Hematopoietic multipotent progenitor cell (in vitro differentiated cells): ENCODE measurements at places on chromosomes 3 and 15. TPM values are rescaled to one million over a fixed set of nuclear protein-coding genes. Genes with fewer than 3 reads are reported as not detected.

DNA sequence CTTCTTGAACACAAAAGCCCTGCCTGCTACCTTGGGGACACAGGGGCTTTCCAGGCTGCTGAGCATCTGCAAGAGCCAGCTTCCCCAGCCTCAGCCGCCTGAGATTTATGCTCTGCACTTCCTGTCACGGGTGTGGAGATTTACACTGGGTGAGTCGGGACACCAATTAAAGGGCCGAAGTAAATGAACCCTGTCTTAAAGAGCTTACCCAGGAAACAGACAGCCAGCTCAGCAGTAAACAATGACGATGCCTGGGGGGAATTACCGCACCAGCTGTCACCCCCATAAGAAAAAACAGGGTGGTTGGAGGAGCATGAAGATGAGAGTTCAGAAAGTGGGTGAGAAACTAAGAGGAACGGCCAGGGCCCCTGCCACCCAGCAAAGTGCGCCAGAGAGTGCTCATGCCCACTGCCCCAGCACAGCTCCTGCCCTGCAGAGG is 37.5 kb upstream of the IQSEC1 start:
- DNase-seq: peak; percentile 92

The SLC24A5 gene
- not detected for total RNA-seq

The ACP3 gene
- 0.27 TPM for total RNA-seq

- no peak for DNase-seq
Measured at GRCh38 chr3:78076379-78076778, 1036.5 kb downstream of the ROBO2 start.

DNA sequence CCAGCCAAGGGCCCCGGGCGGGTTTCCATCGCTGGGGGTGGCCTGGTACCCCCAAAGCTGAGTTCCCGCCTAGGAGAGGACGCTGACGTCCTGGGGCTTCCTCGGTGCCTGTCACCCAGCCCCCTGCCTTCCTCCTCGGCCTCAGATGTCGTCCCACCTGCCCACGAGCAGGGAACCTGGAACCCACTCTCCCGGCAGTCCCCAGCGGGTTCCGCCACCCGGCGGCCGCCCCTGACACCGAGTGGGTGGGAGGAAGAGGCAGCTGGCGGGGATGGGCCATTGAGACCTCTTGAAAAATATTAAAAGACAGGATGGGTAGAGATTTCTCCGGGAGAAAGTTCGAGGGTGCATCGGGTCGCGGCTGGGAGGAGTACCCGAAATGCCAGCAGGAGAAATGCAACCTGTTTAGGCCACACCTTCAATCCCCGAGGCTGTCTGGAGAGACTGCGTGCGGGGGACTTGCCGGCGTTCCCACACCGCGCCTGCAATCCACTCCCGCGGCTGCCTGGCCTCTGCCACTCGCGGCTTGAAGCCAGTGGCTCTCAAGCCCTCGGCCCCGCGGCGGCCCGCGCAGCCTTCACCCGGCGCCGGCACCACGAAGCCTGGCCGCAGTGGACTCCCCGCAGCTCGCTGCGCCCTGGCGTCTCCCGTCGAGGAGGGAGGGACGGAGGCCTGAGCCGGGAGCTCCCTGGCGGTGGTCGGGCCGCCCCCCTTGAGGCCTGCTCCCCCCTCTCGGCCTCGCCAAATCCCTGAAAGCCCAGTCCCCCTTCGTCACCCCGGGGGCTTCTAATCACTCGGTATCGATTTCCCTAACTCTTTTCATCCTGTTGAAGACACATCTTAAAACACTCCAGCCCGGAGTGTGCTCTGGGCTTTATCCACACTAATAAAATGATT is 8.6 kb upstream of the NR2F2 start:
- no peak for DNase-seq

The FILIP1L gene
- 0.81 TPM for total RNA-seq

DNA sequence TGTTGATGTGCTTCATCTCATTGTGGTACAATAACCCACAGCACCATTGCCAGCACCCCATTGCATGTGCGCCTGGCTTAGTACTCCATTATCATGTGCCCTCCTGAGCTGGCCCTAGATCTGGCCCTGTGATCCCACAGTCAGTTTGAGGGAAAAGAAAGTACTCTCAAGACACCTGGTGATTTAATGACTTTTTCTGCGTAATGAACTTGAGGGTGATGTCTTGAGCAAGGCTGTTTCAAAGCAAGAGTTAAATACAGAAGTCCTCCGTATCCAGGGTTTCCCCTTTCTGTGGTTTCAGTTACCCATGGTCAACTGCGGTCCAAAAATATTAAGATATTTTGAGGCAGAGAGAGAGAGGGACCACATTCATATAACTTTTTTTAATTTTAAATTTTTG is 16.3 kb downstream of the C3orf20 start:
- DNase-seq: peak; percentile 26

DNA sequence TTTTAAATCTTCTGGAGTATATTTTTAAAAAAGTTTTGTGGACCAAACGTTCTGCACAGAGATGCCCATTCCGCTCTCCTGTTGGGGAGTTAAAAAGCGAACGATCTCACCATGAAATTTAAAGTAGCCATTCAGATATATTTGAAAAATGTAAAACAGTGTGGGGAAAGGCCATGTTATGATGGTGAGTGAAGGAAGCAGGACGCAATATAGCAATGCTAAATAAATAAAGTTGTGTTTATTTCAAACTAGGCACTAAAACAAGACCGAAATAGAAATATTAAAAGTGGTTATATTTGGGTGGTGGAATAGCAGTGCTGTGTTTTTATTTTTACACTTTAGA is 327 bp upstream of the CCDC13 start:
- DNase-seq: no peak

DNA sequence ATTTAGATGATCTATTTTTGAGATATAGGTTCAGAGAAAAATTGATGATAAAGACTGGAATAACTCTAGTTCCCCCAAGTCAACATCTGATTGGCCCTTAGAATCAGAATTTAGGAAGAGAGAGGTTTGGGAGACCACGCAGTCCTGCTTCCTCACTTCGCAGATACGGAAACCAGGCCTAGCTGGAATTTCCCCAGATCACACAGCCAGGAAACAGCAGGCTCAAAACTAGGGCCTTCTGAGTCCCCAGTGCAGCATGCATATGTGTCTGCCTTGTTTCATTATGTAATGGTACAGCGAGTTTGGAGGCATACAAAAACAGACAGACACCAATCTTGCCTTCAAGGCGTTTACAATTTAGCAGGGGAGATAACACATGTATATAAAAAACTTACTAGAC is 177.1 kb upstream of the ICE2 start:
- DNase-seq: no peak

GRCh38 chr3:171646357-171647133 is 163.7 kb downstream of the PLD1 start:
- DNase-seq: no peak

GRCh38 chr15:92122259-92122658 is 268.8 kb downstream of the SLCO3A1 start:
- DNase-seq: no peak

The ZNF860 gene
- total RNA-seq: under 0.01 TPM

The ACKR2 gene
- total RNA-seq: 0.81 TPM

DNA sequence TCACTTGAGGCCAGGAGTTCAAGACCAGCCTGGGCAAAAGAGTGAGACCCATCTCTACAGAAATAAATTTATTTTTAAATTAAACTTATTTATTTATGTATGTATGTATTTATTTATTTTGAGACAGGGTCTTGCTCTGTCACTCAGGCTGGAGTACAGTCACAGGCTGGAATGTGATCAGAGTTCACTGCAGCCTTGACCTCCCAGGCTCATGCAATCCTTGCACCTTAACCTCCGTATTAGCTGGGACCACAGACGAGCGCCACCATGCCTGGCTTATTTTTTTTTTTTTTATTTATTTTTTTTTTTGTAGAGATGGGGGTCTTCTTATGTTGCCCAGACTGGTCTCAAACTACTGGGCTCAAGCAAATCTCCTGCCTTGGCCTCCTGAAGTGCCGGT is 135.2 kb upstream of the HES1 start:
- no peak for DNase-seq

DNA sequence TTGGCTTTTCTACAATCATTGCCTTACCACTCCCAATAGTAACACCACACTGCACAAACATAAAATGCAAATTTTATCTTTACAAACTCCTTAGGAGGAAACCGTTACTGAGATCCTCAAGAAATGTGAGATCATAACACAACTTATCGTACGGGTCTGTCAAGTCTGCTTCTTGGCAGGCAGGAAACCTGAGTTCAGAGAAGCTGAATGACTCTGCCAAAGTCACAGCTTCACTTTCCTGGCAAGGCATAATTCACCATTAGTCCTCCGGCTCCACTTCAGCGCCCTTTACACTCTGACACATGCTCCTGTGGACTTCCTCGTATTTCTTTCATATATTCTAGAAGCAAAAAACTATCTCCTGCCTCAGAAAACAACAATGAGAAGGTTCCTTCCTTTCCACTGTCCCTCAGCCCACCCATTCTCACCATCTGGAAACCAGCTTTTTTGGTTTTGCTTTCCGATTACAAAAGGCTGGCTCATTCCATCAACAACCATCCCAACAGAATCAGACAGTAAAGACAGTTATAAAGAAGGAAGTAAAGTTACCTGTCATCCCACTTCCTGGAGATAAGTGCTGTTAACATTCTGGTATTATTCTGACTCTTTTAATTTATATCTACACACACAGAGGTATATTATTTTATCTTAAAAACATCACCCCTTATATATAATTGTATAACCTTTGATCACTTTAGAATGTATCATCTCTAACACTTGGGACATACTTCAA is 223.4 kb downstream of the STT3B start:
- DNase-seq: peak; percentile 61

The SLC9C1 gene
- total RNA-seq: 0.54 TPM

- no peak for DNase-seq
Measured at GRCh38 chr3:136931606-136932005, 26.2 kb upstream of the IL20RB start.

The ACSBG1 gene
- under 0.01 TPM for total RNA-seq

DNA sequence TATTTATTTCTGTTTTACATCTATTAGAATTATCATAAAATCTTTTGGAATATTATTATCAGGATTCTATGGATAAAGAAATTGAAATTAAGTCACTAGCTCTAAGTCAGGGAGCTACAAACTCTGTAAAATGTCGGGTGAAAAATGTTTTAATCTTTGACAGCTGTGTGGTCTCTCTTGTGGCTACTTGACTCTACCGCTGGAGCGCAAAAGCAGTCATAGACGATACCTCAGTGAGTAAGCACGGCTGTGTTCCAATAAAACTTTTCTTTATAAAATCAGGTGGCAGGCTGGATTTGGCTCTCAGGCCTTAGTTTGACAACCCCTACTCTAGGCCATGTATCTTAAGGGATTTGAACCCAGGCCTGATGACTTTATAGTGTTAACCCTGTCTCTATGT is 88.5 kb upstream of the PFN2 start:
- no peak for DNase-seq

GRCh38 chr3:27022096-27022761 is 347.0 kb downstream of the NEK10 start:
- DNase-seq: no peak

GRCh38 chr3:195240939-195241338 is 30.0 kb downstream of the XXYLT1 start:
- DNase-seq: no peak

GRCh38 chr15:83581381-83581780 is 72.5 kb upstream of the ADAMTSL3 start:
- DNase-seq: no peak

DNA sequence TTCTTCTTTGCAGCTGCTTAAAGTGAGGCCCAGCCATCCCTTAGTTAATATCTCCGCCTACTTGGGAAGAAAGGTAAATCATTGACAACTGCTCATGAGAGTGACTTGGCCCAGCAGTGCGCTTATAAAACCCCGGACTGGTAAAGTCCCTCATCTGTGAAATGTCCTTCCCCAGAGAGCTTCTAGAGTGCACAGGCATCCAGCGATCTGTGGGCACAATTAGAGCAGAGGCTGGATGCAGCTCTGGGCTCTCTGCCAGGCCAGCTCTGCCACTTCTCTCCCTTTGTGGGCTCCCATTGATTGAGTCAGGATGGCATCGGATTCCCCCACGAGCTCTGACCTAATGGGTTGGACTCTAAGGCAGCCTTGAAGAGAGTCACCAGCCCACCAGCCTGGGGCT is 219.0 kb upstream of the LINGO1 start:
- no peak for DNase-seq

The SEC22C gene
- 32.6 TPM for total RNA-seq

The SSUH2 gene
- under 0.01 TPM for total RNA-seq
